Hematopoietic multipotent progenitor cell treated with erythropoietin and hydrocortisone succinate and interleukin-3 and kit ligand, for 4 days (in vitro differentiated cells): ENCODE measurements at places on chromosomes 3 and 15.
A peak's percentile ranks its signal among the peaks of the same experiment; 100 is the strongest.

DNA sequence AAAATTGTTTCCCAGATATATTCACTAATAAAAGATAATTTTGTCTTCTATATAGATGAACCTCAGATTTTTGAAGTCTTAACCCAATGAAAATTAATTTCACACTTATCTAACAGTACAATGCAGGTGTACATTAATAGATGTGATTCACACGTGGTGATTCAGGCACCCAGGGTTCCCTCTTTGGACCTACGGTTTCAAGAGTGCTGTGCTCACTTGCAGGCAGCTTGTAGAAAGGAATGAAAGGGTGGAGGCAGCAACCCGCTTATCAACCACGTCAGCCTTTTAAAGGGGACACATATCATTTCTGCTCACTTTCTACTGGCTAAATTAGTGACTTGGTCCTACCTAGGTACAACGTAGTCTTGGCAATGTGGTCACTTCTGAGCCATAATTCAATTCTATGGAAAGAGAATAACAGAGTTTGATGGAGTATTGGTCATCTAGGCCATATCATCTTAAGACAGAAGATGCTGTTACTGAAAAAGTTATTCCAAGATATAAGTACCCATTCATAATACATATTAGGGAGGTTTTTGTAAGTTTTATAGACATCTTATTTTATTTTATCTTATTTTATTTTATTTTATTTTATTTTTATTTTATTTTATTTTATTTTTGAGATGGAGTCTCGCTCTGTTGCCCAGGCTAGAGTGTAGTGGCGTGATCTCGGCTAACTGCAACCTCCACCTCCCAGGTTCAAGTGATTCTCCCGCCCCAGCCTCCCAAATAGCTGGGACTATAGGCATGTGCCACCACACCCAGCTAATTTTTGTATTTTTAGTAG, 37.9 kb downstream of the ACP3 start:
- DNase-seq = no peak

- no peak for DNase-seq
These were observed 329.8 kb upstream of the PDZRN3 start for GRCh38 chr3:73954506-73954905.

- DNase-seq = no peak
These were observed 33.9 kb downstream of the HDAC11 start for GRCh38 chr3:13513913-13514517.

- DNase-seq = no peak
These were observed 105.7 kb downstream of the TPRA1 start for GRCh38 chr3:127484601-127485388.

- no peak for DNase-seq
These were observed 94.1 kb downstream of the HMG20A start for GRCh38 chr15:77514641-77515402.

GRCh38 chr3:30341851-30342250, 264.6 kb upstream of the TGFBR2 start:
- no peak for DNase-seq

GRCh38 chr3:160564949-160565441, 376 bp downstream of the KPNA4 start:
- peak; percentile 83 for DNase-seq

- DNase-seq = no peak
These were observed 69.1 kb downstream of the DCLK3 start for GRCh38 chr3:36695113-36695768.

DNA sequence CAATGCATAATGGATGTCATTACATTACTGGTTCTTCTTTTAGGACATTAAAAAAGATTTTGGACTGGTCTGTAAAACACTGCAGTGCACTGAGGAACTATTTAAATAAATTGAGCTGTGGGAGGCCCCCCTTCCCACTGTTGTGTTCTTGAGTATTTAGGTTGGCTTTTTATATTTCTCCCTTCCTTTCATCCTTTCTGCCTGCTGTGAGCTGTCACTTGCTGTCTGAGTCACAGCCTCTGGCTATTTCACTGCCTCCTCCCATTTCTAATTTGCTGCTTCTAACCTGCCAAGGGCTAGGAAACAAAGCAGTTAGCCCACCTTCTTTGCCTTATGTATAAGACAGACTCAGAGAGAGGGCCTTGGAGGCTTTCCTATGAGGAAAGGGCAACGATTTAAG, 89.0 kb upstream of the FNDC3B start:
- no peak for DNase-seq

DNA sequence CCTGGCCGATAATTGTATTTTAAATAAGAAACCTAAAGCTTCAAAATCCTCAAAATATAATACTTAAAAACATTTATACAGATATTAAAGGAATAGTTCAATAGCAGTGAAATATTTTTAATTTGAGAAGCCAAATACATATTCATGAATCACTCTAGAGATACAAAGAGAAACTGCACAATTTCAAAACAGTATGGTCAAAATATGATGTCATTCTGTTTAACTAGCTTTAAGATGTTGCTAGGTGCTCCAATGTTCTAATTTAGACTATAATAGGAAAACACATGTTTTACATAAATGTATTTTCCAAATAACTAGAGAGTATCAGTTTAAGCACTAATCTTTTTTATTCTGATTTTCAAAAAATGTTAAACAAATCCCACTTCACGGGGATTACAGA, 10.3 kb upstream of the NRROS start:
- peak; percentile 54 for DNase-seq

- no peak for DNase-seq
These were observed 1187.1 kb upstream of the EPHA6 start for GRCh38 chr3:95627293-95627692.

- no peak for DNase-seq
These were observed 53.4 kb downstream of the FOXB1 start for GRCh38 chr15:60057554-60057953.

- DNase-seq = no peak
These were observed 105.6 kb upstream of the ROPN1 start for GRCh38 chr3:124097362-124098131.

- no peak for DNase-seq
These were observed 12.5 kb upstream of the FBLN2 start for GRCh38 chr3:13536432-13536831.

GRCh38 chr3:71478568-71478967, 105.0 kb downstream of the FOXP1 start:
- DNase-seq = no peak

- DNase-seq = no peak
These were observed 118.0 kb downstream of the DGKG start for GRCh38 chr3:186244016-186244415.

DNA sequence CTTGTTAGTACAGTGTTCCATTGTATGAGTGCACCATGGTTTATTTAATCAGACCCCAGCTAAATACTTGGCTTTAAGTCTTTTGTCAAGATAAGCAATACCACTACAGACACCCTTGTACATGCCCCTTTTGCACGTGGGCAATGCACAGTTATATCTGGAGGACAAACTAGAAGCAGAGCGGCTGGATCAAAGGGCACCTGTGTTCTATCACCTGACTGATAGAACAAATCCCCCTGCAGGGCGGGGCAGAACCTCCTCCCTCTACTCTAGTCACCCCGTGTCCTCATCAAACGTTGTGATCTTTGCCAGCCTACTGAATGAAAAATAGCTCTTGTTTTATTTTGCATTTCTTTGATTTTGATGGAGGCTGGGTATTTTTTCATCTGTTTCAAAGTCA, 314.9 kb downstream of the TLE3 start:
- peak; percentile 61 for DNase-seq

DNA sequence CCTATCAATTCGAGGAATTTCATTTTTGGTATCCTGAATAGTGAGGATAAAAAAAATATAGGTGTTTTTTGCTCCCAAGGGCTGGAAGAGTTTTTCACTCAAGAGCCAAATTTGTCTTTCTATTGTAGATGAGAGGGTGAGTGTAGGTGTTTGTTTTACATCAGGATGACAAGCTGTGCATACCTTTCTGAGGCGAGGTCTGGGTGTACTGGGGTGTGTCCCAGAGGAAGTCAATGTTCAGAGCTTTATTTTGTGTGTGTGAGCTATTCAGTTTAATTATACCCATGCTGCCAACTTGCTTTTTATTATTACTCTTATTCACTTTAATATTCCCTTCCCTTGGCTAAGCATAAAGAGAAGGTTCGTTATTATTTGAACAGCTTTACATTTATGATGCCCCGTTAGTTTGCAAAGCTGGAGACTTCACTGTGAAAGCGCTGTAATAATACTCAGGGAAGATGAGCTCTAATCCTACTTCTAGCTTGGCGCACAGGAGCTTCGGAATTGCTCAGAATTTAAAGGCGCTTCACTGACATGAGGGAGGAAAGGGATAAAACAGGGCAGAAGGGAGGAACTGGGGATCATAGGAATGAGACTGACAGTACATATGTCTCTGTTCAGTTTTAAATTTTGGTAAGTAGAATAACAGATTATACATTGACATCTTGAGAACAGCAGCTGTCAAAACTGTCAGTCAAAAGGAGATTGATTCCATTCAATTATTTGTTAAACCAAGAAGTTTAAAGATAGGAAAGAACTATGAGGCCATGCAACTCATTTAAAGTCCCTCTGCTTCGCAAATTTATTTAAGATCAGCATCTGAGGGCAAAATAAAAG, 117.7 kb upstream of the TP63 start:
- no peak for DNase-seq

DNA sequence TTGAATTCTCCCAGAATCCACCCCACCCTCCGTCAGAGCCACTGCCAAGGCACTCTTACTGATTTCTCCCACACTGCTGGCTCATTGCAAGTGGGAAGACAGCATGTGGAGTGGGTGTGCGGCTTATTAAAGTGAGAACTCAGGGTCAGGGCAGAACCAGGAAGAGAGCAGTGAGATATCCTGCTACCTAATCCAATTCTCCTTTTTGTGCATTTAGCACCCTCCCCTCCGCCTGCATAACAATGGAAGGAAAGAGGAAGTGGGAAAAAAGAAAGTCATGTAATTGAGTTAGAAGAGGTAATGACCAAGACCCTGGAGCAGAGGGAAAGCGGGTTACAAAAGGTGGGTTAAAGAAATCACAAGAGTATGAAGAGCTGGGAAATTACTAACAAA, 27.8 kb upstream of the PIK3CB start:
- DNase-seq = peak; percentile 58

GRCh38 chr3:139894643-139894989, 40.4 kb upstream of the CLSTN2 start:
- no peak for DNase-seq

- DNase-seq = no peak
These were observed 110.3 kb upstream of the ICE2 start for GRCh38 chr15:60589253-60589652.

- DNase-seq = peak; percentile 45
These were observed 5.4 kb upstream of the RAB6B start for GRCh38 chr3:133901083-133901482.

DNA sequence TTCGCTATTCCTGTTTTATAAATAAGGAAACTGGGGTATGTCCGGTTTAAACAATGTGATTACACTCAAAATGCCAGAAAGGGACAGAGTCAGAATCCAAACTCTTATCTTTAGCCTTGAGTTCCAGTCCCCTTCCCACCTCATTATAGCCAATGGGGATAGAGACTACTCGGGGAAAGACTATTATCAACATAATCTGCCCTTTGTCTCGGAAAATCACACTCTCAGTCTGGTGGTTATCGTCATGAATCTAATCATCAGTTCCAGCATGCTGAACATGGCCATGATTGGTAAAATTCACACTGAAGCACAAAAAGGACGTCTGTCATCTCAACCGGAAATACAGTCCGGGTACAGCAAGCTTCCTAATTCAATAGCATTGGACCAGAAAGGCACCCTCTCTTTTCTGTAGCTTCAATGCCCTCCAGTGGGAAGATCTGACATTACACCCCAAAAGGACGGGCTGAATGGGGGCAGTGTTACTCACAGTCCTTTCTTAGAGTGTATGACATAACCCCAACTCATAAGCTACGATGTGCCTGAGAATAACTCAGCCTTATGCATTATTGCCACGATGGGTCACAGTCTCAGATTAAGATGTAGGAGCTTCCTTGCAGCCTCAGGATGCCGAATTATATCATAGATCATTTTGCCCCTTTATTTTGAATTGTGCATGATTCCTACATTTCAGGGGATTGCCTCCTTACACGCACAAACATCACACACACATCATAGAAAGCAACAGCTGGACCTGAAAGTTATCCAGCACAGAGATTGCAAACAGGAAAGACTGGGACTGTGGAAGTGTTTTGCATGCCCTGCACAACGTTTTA, 390.4 kb upstream of the LMCD1 start:
- DNase-seq = peak; percentile 90

GRCh38 chr3:45524565-45524964, 70.0 kb upstream of the LIMD1 start:
- no peak for DNase-seq

- DNase-seq = peak; percentile 49
These were observed 2.6 kb downstream of the ISLR2 start for GRCh38 chr15:74132681-74133651.

DNA sequence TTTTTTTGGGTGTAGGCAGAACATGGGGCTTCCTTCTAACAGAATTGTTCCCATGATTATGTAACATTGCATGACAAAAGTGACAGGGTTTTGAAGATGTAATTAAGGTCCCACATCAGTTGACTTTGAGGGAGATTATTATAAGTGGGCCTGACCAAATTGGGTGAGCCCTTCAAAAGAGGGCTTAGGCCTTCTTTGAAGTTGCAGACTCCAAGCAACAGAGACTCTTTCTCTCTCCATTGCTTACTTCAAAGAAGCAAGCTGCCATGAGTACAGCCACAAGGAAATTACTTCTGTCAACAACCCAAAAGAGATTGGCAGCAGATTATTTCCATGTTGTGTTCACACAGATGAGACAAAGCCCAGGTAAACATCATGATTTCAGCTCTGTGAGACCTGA, 348.2 kb downstream of the PDCD6IP start:
- no peak for DNase-seq

DNA sequence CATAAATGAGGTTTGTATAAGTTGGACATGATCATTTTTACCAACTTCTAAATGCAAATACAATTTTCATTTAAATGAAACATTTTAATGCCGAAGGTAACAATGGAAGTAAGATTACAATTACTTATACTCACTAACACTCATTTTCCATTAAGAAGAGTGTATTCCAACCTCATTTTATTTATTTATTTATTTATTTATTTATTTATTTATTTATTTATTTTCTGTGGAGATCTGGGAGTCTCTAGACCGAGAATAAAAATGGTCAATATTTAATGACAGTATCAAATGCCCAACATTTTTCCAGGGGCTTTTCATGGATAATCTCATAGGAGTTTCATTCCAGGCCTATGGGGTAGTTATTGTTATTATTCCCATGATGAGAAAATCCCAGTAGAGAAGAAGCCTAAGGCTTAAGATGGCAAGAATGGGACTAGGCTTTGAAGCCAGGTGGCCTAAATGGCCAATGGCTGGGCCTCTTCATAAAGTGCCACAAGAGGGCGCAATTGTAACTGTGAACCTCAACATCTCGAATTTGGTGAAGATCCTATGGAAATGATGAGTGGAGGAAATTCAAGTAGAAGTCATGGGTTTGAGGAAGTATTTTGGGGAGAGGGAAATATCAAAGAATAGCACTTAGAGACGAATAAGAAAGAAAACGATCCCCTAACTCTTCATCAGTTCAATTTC, 21.3 kb downstream of the VGLL3 start:
- peak; percentile 75 for DNase-seq
